Stimulated activated CD4-positive, alpha-beta T cell treated with anti-CD3 and anti-CD28 coated beads, Interleukin-12 subunit alpha, Interleukin-12 subunit beta, amount 100 ng/mL, for 4 hours (primary cell): ENCODE measurements at places on chromosomes 2 and 18.

- DNase-seq, result no peak
Observed at GRCh38 chr2:163658556-163658955, 77.3 kb downstream of the FIGN start.

- DNase-seq, result no peak
Observed at GRCh38 chr2:233210843-233211547, 40.5 kb upstream of the ATG16L1 start.

GRCh38 chr2:101710471-101711318 is 13.2 kb downstream of the MAP4K4 start:
- no peak for DNase-seq

DNA sequence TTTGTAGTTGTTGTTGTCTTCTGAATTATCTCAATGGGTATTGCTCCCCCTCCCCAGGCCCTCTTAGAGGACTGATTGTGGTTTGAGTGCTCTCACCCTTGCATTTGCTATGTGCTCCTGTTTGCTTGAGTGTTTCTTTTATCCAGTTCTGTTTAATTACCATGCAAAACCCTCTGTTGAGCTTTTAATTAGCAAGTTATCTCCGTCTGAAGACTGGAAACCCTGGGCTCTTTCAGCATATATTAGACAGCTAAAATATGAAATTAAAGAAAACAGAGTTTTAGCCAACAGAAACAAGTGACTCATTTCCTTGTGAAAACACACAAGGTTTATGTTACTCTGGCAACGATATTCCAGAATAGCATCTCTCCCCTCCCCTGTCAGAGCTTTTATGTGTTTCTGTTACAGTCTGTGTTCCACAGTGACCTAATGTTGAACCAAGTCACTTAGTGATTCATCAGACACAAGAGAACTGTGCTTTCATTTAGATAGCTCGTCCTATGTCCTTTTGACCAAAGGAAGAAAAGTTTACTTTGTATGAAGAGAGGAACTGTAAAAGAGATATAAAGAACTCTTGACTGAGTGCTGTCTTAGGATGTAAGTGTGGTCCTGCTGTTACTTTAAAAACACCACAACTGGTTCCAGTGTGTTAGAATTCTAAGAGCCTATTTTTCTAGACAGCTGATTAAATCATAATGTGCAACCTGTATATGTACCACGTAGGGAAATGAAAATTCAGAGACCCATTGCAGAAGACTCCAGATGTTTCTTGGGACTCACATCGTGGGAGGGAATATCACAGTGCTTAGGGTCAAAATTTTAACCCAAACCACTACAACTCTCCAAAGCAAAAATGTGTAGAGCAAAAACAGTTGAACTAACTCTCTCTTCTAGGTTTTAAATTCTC is 172.8 kb upstream of the RBMS1 start:
- no peak for DNase-seq

DNA sequence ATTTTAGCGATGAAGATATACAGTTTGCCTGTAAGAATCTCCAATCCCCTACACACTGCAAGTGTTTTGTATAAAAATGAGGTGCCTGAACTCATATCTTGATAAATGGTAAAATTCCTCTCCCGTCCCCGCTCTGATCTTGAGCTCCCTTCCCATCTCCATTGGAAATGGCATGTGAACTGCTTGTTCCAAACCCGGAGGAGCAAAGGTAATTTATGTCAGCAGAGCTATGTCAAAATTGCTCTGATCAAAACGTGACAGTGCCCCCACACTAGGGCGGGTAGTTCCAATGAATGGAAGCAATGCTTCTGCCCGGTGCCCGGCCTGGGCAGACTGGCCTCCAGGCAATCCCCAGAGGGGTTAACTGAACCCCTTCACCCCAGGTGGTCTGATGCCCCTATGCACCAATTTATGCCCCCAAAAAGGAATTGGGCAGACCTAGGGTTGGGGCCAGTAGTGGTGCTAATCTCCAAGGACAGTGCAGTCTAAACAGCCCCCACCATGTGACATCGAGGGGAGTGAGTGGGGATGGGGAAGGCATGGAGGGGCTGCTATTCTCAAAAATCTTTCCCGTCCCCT is 3.6 kb upstream of the GMPPA start:
- no peak for DNase-seq
